ENCODE measurements at places on chromosomes 3 and 15.
A peak's percentile ranks its signal among the peaks of the same experiment; 100 is the strongest.

GRCh38 chr15:88218557-88219221 is 37.9 kb downstream of the NTRK3 start:
- peak; percentile 8 for DNase-seq

DNA sequence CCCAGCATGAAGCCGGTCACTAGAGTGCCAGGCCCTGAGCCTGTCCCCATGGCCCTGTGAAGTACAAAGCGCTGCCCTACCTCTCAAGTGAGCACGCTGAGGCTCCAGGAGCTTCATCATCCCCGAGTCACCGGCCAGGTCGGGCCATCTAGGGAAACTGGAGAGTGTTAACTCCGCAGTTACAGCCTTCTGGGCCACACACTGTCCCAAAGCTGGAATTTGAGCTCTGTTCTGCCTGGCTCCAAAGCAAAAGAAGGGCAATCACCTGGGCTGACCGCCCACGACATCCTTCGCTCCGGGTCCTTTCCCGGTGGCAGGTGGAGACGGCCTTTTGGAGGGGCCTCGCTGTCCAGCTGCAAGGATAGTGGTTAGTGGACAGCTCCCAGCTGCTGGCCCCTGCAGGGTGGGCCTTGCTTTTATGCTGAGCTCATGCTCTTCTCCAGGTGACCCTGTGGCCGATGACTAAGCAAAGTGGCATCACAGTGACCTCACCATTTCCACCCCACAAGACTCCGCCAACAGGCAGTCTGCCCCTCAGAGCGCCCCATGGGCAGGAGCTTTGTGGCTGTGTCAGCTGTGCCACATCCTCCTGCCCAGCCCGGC is 3.5 kb upstream of the MUC4 start:
- peak; percentile 65 for DNase-seq

GRCh38 chr3:14957925-14958324 is 10.5 kb downstream of the NR2C2 start:
- no peak for DNase-seq

DNA sequence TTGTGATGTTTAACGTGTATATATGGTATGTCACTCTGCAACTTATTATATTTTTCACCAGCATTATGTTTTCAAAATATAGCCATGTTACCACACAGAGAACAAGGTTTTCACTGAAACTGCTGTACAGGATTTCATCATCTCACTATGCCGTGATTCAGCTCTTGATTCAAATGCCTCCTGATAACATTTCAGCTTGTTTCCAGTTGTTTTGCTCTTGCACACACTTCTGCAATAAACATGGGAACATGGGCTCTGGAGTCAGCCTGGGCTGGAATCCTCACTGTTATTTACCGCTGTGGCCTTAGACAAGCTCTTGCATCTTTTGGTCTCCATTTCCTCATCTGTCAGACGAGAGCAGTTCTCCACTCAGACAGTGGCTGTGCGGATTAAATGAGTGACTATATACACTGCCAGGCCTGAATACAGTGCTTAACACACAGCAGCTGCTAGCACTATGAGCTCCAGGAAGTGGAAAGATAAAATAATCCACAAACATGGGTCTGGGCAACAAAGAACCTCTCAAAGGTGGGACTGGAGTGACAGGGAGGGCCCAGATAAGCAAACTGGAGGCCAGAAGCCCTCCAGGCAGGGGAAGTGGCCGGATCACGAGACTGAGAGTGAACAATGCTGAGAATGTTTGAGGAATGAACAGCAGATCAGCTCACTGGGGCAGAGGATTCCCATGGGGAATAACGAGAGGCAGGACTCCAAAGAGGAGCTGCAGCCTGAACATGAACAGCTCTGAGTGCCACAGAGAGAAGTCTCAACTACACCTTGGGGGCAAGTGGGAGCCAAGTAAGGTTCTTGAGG is 17.7 kb downstream of the NTRK3 start:
- no peak for DNase-seq

DNA sequence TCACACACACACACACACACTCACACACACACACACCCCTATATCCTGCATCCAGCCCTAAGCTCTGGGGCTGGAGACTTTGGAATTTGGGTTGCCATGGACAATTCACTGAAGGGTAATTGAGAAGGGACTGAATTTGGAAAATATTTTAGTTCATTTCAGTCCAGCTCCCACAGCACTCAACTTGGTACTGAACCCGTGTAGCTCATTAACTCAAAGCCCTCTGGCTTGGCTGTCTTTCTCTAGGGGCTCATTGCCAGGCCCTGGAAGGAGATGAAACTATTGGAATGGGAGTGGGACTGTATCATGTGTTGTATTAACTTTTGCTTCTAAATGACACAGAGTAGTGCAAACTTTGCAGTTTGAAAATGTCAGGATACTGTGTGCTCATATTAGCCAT is 157.3 kb downstream of the EPHB1 start:
- no peak for DNase-seq

Measured in RPMI8226 (cell line).